ENCODE measurements at places on chromosomes 2 and 18.

DNA sequence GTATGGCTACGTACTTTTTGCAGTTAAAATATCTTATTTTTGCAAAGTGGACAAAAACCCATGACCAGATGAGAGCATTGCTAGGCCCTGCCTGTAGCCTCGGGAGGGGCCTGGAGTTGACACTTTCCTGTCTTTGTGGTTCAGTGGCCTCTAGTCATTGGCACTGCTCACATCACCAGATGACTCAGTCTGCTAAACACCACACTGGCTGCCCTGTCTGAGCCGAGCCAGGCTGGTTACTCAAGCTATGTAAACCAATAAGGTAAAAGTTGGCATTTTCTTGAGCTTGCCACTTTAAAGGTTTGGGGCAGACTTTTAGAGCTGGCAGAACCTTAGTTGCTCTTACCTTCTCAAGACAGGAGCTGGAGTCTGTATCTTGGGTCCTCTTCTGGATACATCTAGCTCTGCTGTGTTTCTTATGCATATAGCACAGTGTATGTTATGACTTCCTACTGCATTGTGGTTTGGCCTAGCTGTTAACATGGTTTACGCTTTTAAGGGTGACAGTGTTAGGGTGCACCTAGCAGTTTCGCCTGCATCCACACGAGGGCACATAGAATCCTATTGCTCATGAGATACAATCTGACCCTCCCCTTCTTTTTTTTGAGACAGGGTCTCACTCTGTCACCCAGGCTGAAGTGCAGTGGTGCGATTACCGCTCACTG lies 76.4 kb downstream of the AP1S3 start:
- no peak for DNase-seq

- DNase-seq, result no peak
These were observed 98.7 kb downstream of the UBR3 start for GRCh38 chr2:169925968-169926367.

DNA sequence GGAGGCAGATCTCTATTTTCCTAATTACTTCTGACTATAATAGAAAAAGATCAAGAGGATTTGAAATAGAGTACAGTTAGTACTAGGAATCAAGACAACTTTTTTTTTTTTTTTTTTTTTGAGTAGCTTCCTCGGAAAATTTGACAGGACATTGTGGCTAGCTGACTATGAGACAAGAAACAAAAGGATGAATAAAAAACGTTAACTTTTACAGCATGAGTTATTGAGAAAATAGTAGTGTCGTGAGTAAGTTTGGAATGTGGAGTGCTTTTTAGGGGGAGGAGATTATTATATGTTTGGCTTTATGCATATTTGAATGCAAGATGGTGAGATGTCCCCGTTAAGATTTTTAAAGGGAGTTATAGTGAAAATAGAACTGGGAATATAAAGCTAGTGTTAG lies 27.7 kb upstream of the CPS1 start:
- no peak for DNase-seq

DNA sequence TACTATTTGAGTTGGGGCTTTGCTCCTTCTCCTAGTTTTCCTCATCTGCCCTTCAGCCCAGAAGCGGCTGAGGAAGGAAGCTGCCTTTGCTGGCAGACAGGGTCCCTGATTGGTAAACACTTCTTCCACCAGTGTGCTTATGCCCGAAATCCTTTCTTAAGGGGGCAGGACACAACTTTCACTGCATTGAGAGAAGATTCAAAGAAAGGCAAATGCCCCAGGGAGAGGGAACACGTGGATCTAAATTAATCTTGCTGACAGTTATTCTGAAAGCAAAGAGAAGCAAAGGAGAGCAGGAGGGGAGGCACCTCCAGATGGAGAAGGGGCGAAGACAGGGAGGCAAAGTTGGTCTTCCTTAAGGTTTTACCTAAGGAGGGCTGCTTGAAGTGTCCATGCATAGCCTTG lies 92.1 kb upstream of the EFEMP1 start:
- no peak for DNase-seq

DNA sequence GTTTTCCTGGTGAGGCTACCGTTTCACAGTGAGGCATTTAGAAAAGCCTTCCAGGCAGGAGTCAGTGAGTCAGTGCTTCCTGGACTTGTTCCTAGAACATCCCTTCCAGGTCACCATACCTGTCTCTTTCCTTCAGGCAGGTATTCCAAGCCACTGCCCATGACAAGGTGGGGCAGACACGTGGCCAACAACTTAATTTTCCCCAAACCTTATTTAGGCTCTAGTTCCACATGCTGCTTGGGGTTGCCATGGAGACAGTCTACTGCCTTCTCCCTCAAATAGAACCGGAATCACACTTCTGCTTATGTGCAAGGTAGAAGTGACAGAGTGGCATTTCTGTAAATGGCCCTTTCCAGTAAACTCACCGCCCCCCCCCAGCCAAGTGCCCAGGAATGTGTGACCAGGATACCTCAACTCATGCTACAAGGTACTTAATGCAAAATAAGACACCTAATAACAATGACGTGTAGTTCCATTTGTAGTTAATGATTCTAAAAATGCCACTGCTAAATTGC lies 258.3 kb downstream of the PRKCE start:
- no peak for DNase-seq

All from NCI-H510A (cell line).